ENCODE measurements at places on chromosomes 3 and 15.

DNA sequence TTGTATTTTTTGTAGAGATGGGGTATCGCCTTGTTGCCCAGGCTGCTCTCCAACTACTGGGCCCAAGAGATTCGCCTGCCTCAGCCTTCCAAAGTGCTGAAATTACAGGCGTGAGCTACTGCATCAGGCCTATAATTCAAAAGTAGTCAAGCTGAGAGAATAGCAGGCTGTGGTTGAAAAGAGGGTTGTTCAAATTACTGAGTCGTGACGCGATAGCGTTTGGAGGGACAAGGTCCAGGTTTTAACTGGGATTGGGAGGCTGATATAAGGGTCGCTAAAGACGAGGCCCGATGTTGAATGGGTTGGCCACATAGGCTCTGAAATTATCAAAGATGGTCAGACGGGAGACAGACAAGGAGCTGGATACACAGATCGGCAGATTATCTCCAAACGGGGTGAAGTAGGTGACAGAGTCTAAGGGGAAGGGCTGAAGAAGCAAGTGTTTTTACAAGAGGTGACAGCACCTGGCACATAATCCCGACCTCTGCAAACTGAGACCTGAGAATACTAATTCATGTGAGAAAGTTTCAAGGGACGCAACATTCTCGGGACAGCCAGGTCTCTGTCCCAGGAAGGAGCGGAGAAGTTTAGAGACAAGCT, 759 bp upstream of the ARID3B start:
- no peak for DNase-seq

- no peak for DNase-seq
These were observed 242.2 kb upstream of the AZI2 start for GRCh38 chr3:28590860-28591259.

- DNase-seq, result no peak
These were observed 221.6 kb downstream of the MEIS2 start for GRCh38 chr15:36878684-36879262.

GRCh38 chr3:11037241-11037873, 44.8 kb downstream of the SLC6A1 start:
- peak; percentile 12 for DNase-seq

DNA sequence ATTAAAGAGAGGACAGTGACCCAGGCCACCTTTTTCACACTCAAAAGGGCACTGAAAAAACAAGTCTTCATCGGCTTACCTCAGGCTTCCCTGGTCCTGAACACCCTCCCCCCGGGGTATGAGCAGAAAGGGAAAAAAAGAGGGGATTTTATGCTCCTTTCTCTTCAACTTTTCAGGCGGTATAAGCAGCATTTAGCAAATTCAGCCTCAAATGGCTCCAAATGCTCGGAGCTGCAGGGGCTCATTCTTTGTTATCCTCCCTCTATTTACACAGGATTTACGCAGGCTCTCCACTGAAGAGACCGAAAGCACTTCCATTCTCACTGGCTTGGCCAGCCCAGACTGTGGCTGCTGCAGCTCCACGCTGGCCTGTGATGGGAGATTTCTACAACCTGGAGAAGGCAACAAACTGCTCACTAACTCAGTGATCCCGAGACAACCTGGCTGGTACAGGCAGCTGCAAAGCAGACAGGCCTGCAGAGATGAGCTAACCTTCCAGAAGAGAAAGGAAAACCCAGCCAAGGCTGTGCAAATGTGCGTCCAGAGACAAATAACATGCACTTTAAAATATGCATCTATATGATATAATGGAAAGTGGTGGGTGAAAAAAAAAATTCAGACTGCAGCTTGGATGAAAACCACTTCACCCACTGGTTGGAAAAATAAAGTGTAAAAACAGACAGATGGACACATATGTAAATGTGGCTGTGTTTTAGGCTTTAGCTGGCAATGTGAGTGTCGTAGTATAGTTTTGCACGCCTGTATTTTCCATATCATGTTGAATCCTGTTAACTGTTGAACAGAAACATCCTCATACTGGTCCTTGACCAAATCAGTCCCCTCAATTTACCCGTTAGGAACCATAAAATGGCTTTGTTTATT, 54.2 kb downstream of the MEIS2 start:
- DNase-seq, result no peak

GRCh38 chr15:65580287-65580686, 30.6 kb downstream of the INTS14 start:
- no peak for DNase-seq

- no peak for DNase-seq
These were observed 79.0 kb downstream of the SERPINI1 start for GRCh38 chr3:167814441-167814951.

DNA sequence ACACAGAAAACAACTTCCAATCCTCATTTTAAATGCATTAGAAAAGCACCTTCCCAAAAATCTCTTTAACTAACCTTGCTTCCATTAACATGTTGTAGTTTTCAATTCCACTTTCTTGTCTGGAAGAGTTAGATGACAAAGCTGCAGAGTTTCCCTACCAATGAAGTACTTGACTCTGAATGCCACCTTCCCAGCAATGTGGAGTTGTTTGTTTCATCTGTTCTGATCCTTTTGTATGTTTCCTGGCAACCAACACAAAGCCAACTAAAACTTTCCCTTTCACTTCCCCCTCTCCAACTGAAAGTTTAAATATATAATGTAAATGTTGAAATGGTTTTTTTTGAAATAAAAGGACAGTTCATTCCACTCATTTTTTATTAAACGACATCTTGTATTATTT, at the start of gene WDR49:
Gene WDR49, minus strand, starts transcription at position 183 of the 400 bp plus-strand sequence. CDS start 517 bp downstream, outside the sequence.
- DNase-seq, result no peak

GRCh38 chr15:90822204-90822955, 46.0 kb upstream of the FURIN start:
- no peak for DNase-seq

DNA sequence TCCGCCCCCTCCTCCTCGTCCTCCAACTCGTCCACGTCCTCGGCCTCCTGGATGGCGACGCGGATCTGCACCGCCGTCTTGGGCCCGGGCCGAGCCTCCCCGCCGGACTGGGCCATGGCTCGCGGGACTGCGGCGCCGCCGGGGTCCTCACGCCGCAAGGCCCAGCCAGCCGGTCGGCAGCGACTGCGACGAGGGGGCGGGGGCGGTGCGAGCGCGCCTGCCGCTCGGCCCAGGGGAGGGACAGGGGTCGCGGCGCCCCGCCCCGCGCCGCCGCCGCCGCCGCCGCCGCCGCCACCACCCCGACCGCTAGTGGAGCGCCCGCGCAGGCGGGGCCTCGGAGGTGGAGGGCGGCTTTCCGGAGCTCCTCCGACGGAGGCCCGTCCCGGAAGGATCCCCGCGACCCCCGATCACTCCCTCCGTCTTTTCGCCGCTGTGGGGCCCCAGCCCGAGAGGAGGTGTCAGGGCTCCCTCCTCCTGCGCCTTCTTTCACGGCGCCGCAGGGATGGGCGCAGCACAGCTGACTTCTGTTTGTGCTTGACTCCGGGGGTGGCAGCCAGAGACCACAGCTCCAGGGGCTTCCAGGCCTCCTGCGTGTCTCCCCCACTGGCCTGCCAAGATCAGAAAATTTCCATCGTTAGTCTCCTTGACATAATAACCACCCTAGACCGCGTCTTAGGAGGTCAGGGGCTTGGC, at the start of gene LARP6:
Gene LARP6, minus strand, starts transcription at position 185 of the 693 bp plus-strand sequence. Its CDS starts 69 bp downstream, at position 116.
- no peak for DNase-seq

DNA sequence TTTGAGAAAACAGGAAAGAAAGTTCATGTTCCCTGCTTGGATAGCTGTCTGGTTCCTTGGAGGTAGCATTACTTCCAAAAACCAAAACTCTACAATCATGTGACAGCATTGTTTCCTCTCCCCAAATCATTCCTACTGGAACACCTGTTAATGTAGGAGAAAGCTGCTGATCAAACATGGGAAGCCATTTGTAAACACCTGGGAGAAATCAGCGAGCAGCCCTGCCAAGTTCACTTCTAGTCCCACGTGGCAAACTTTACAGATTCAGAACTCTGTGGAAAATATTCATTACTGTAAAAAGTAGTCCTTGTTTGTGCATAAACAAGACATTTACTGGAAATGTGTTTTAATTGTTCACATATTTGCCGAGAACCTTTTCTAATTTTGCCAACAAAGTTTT, 275.5 kb upstream of the AZI2 start:
- DNase-seq, result no peak

DNA sequence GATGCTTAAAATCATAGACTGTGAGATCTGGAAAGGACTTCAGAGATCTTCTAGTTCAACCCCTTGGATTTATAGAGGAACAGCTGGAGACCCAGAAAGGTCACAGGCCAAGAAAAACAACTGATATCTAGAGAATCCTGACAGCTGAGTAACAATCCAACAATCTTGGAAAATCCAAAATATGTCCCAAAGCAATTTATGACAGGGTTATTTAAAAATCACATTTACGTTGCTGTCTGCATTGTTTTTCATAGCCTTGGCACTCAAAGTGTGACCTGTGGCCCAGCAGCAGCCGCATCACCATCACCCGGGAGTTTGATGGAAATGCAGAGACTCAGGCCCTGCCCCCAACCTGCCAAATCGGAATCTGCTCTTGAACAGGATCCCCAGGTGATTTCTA, 78.8 kb downstream of the FBN1 start:
- no peak for DNase-seq

DNA sequence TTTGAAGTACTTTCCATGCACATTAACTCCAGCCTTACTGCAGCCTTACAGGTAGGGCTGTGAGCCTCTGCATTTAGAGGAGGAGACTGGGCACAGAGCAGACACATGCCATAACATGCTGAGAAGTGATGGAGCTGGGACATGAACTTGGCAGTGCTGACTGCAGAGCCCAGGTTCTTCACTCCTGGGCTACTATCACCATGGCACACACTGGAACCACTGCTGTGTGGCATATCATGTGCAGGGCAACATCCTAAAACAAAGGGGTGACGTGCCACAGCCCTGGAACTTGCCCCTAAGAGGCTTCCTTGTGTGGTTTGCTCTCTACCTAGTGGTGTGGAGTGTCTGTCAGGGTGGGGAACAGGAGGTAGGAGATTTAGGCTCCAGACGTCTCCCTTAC, 25.4 kb downstream of the EHD4 start:
- DNase-seq, result no peak

DNA sequence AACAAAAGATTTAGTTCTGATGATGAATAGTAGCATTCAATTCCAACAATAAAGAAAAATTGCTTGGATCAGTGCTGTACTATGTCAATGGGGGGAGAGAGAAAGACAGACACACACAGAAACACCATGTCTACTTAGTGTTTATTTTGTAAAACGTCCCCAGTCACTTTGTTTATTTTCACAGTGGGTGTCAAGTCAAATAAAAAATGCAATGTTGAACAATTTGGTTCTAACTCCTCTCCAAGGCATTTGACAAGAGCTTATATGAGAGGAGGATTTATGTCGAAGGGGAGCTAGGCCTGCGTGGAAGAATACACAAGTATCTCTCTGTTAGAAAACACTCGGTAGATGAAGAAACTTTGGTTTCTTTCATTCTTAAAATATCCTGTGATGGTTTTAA, 201.7 kb upstream of the SLC2A2 start:
- DNase-seq, result no peak

GRCh38 chr3:143302638-143303171, 183.1 kb downstream of the CHST2 start:
- no peak for DNase-seq

- peak; percentile 78 for DNase-seq
These were observed 12.6 kb upstream of the LMAN1L start for GRCh38 chr15:74799856-74800558.

- DNase-seq, result no peak
These were observed 29.9 kb downstream of the TMEM40 start for GRCh38 chr3:12729051-12729651.

DNA sequence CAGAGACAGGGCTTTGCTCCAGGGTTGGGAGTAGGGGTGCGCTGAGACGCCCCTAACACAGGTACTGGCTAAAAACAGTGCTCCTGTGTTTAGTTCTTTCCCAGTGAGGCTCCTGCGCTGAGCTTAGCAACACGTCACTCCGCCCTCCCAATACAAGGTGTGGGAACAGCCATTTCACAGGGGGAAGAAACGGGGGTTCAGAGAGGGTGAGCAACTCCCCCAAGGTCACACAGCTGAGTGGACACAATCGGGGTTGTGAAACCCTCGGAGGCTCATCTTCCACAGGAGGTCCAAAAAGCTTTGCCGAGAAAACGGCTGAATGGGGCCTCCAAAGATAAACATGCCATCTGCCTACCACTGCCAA, 628 bp downstream of the PRRT3 start:
- DNase-seq, result no peak

DNA sequence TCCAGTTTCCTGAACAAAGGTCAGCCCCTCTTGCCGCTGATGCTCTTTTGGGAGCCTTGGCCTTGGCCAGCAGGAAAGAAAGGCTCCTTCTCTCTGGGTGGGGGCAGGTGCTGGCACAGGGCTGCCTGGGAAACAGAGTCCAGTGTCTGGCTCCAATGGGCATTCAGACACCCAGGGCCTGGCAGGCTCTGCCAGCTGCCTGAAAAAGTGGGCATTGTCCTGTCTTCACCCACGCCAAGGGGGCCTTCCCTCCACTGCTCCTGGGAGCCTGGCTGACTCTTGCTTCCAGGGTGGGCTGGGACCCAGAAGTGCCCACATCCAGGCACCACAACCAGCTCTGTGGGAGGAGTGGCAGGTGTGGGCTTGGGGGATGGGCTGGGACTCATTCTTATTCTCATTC, 62.7 kb downstream of the RHCG start:
- DNase-seq, result peak; percentile 24

DNA sequence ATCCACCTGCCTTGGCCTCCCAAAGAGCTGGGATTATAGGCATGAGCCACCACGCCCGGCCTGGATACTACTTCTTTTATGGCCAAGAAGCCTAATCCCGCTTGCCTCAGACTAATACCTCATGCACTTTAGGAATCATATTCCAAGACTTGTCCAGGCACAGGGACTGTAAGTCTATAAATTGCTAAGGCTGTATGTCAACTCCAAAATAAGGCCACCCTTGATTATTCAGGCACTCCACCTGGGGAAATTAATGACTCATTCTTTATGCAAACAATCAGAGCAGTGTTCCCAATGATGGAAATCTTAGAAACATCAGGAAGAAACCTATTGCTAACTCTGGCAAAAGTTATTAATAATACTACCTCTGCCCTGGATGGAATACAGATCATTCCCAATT, 98.4 kb downstream of the ERC2 start:
- no peak for DNase-seq

DNA sequence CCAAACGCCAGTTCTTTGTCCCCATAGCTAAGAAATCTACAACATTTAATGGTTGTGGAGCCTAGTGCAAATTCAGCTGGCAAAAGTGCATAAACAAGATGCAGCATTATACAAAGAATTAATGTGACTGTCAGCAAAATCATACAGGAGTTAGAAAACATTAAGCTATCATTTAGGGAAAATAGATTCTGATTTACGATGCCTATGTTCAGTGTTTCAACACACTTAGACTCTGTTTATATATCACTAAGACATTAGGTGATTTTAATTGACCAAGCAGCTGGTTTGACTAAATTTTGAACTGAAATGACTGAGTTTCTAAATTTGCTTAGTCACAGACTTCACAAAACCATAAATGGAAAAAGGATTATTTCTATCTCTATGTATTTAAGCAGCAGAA, 1076.8 kb downstream of the TBL1XR1 start:
- no peak for DNase-seq

DNA sequence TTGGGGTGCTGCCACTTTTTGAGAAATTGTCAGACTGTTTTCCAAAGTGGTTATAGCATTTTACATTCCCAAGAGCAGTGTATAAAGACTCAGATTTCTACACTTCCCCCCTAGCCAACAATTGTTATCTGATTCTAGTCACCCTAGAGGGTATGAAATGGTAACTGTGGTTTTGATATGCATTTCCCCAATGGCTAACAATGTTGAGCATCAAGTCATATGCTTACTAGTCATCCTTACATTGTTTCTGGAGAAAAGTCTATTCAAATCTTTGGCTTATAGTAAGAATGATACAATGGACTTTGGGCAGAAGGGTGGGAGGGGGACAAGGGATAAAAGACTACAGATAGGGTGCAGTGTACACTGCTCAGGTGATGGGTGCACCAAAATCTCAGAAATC, 73.3 kb downstream of the CSNK1G1 start:
- DNase-seq, result no peak

- no peak for DNase-seq
These were observed 19.6 kb downstream of the TIMP4 start for GRCh38 chr3:12139111-12139511.
